ENCODE measurements at places on chromosomes 16 and 17.

DNA sequence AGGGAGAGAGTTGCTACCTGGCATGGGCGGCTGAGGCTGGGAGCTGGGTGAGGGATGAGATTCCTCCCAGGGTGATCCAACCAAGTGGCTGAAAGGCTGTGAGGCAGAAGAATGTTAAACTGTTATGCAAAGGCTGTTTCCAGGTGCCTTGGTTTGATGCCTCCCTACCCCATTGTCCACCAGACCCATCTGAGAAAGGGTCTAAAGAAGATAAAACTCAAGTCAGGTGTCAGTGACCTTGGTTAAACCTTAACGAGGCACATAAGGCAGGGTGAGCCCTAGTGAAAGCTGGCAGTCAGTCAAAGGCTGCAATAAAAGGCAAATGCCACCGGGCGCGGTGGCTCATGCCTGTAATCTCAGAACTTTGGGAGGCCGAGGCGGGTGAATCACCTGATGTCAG lies 23.8 kb downstream of the LDHD start:
- DNase-seq = no peak

DNA sequence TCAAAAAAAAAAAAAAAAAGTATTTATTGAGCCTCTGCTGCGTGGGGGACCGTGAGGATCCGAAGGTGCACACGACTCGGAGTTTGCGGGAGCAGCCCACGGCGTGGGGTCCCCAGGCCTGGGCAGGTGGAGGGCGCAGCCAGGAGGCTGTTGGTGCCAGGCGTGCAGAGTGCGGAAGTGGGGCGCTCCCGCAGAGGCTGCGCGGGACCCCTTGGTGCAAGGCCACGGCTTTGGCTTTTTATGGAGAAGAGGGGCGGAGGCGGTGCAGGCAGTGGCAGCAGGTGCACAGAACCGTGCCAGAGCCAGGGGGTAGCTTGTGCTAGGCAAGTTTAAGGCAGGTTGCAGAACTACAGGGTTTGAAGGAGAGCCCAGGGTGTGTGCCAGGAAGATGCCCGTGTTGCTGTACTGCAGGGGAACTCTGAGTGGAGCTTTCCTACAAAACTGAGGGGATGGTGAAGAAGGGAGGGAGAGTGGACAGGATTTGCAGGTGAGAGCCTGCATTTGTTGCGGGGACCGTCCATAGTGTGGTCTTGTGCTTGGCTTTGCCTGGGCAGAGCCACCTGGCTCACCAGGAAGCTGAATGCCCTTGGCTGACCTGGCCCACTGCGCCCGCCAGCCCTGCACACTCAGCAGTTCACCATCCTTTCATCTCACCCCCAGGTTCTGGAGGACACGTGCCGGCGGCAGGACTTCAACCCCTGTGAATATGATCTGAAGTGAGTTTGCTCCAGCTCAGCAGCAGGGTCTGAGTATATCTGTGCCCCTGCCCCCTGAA lies 1.3 kb downstream of the ASPSCR1 start:
- DNase-seq = no peak

DNA sequence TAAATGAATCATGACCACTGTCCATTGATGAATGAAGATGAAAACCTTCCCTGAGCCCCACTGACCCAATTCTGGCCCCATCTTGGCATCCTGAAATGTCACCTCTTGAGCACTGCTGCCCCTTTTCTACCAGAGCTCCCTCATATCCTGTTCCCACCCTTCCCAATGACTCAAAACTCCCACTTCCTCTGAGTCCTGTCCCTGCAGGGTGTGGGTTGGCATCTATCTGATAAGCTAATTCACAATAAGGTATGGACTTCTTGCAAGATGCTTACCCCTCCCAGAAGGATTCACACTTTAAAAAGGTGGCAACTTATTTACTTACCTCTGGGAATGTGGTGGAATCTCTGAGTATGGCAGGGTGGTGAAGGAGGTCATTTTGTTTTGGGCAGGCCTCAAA lies 13.3 kb upstream of the CSNK2A2 start:
- DNase-seq = no peak

GRCh38 chr16:5377280-5377898 lies 279.8 kb upstream of the EEF2KMT start:
- DNase-seq = no peak

DNA sequence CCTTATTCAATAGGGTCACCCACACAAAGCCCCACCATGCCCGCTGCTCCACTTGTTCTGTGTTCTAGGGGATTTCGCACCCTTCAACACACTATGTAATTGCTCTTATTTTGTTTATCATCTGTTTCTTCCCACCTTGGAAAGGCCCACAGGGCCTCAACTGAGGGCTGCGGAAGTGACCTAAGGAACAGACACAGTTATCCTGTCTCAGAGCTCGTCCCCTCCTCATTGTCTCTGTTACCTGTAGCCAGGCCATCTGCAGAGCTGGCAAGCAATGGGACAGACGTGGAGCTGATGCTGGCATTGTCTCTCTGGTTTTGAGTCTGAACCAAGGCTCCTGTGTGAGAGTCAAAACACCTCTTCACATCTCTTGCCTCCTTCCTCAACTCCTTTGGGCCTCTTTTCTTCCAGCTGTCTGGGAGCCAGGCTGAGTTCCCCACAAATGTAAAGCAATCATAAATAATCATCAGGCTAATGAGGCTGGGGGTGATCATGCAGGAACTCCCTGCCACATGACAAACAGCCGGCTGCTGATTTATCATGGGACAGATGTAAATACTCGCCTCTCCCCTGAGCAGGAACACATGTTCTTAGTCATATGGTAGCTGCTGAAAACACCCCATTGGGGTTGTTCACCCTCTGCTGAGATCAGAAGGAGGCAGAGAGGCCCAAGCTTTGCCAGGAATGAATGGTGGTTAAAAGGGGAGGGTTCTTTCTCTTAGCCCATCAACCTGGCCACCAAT lies 71.9 kb downstream of the AXIN2 start:
- DNase-seq = no peak

- DNase-seq = no peak
These were observed 42.5 kb downstream of the ARHGAP17 start for GRCh38 chr16:24972608-24973220.

- DNase-seq = no peak
These were observed 15.4 kb downstream of the ARL2BP start for GRCh38 chr16:57260294-57260929.

GRCh38 chr16:927931-928330 lies 42.9 kb downstream of the LMF1 start:
- DNase-seq = no peak

- DNase-seq = no peak
These were observed 40.2 kb downstream of the CPPED1 start for GRCh38 chr16:12763517-12763916.

DNA sequence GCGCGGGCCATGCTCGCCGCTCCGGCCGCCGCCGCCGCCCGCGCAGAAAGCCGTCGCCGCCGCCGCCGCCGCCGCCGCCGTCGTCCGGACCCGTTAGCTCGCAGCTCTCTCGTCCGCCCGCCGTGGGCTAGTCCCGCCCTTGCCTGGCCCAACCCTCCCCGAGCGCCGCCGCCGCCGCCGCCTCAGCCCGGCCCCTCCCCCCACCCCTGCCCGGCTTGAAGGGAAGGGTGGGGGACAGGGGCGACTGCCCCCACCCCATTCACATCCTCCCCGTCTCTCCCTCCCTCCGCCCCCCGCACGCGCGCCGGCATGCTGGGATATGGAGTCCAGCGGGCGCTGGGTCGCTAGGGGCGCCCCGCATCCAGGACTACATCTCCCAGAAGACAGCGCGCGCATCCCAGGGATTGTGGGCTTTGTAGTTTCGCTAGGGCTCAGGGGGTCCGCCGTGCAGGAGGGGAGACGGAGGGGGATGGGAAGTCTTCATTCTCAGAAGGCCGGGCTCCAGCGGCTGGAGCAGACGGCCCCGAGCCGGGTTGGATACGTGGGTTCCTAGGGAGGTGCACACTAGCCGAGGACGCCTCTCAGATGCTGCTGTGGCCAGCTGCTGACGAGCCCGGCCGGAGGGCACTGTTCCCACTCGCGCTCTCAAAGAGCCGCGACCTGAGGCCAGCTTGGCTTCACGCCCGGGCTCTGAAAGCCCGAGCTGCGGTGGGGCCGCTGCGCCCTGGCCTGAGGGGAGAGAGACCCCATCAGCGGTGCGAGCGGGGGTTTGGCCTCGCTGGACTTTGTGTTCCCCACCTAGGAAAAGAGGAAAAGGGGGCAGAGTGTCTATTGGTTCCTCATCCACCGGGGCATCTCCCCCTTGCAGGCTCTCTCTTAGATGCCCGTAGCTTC lies at the start of gene ST3GAL2:
ST3GAL2 (minus strand) TSS at position 132 of the 894 bp plus-strand sequence. CDS start 40,570 bp downstream, outside the sequence.
- DNase-seq = peak; percentile 89

GRCh38 chr16:12119562-12119961 lies 143.0 kb downstream of the SNX29 start:
- DNase-seq = no peak
